ENCODE measurements at places on chromosomes 5 and 9.

DNA sequence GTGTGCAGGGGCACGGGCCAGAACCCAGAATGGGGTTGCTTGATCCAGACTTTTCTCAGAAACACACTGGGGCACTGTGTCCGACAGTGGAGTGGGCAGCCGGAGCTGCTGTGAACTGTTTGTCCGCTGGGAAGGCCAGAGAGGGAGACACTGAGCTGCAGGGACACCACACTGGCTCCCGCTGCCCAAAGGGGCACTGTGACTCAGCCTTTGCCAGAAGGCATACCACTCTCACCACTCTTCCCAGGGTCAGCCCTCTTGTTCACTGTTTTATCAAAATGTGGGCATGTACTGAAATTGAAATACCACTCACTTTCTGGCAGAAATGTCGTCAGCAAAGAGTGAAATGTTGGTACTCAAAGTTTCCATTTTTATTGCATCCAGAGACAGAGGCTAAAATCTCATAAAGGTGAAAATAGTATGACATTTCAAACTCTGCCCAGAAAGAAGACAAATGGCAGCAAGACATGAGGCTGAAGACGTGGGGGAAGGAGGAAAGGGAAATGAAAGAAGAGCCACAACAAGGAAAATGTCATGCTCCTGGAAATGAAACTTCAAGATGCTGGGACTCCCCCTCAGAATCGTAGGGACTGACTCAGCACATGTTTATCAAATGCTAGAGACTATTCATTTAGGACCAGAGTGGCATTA, 4.5 kb upstream of the IL7R start:
- DNase-seq, result no peak

DNA sequence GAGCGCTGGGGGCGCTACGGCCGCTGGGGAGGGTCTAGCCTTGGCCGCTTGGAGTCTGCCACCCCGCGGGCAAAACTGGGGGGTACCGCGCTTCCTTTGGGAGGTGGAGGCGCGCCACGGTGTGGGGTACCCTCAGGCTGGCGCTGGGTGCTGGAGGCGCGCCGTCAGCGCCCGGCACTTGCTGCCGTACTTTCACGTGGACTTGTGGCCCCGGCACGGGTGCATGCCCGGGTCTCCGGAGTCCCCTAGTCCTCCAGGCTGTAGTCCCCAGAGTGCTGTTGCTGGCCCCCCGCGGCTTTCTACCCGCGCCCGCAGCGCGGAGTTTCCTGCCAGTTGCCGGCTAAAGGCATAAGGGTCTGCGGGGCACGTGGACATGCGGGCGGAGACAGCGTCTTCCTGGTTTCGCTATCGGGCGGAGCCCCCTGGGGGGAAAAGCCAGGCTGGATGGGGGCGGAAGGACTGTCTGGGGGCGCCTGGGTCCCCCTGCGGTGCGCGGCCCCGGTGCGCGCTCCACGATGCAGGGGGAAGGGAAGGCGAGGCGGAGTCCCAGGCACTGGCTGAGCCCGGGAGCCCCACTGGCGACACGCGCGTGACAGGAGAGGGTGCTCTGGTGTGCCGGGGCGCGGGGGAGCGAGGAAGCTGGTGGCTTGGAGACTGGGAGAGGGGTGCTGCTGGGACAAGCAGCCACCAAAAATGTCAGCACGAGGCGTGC, 666 bp downstream of the PPARGC1B start:
- DNase-seq, result peak; percentile 75

- DNase-seq, result peak; percentile 94
These were observed at the start of gene TBCA for GRCh38 chr5:77775790-77776553. TSS of gene TBCA (minus strand) at chr5:77776339. CDS start at chr5:77776257, 82 bp downstream.

- DNase-seq, result no peak
These were observed 213.0 kb downstream of the ROR2 start for GRCh38 chr9:91736898-91737601.

DNA sequence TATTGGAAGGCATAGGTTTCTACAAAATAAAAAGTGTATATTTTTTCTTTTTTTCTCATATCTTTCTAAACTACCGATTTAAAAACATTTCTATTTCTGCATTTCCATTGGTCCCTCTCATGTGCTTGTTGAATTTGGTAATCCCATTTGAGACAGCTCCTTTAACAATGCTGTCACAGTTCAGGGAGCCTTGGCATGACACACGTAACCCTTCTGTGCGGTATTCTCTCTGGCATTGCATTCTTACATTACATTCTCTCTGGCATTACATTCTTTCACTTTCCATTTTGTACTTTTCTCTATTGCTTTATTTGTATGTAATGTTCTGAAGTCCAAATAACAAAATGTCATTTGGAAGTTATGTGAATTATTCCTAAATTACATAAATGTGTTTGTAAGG, 150.7 kb upstream of the RASGRF2 start:
- no peak for DNase-seq

DNA sequence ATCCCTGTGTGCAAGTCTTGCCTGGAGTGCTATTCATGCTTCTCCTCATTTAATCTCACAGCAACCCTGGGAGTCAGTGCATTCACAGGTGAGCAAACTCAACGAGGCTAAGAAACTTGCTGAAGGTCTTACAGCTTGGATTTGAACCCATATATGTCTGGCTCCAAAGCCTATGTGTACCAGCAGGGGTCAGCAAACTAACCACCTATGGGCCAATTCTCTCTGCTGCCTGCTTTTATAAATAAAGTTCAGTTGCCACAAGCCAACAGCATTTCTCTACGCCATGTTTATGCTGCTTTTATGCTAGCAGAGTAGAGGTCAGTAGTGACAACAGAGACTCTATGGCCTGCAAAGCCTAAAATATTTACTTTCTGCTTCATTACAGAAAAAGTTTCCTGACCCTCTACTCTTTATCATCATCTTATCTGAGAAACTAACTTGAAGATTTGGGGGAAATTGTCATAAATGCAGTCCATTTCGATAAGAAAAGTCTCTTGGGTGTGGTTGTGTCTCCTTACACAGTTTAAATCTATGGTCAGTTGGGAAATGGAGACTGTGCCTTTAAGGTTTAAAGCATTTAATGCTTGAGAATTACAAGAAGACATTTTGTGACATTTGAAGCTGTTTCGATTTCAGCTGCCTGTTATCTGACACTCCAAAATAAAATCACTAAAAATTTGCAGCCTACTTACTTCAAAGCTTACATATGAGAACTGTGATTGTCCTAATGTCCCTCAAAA, 137.7 kb downstream of the PRELID2 start:
- DNase-seq, result peak; percentile 68

- DNase-seq, result peak; percentile 8
These were observed 522.2 kb downstream of the ACTL7B start for GRCh38 chr9:108333530-108333983.

DNA sequence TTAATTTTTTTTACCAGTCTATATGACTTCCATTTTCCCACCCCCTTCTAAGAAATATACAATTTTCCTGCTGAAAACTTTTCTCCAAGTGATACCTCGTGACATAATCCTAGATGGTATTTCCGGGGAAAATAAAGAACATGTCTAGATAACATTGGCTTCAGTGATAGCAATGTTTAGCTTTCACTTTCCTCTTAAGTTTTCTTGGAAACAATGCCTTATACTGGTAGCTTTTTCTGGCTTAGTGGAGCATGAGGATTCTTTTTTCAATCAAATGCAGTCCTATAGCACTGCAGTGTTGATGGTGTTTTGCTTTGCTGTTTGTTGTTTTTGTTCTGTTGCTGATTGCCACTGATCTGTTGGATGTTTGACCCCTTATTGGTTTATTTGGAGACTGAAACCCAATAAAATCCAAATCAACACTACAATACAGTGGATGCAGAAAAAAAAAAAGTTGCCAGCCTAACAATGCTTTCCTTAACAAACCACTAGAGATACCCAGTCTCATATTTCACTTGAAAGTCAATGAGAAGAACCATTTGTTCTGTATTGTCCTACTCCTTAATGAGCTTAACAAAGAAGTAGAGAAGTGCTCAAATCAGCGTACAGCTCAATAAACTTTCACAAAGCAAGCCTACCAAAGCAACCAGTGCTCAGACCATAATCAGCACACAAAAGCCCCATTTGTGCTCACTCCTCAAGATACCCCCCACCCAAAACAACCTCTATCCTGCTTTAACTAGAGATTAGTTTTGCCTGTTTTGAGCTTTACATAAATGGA, 74.2 kb upstream of the GRAMD2B start:
- peak; percentile 50 for DNase-seq

- peak; percentile 69 for DNase-seq
These were observed 269.1 kb downstream of the FANCC start for GRCh38 chr9:95048225-95049087.

Measured in GM23338 (cell line).